ENCODE measurements at places on chromosomes 16 and 17.

GRCh38 chr17:29787995-29788394, 142.0 kb downstream of the SSH2 start:
- no peak for DNase-seq

DNA sequence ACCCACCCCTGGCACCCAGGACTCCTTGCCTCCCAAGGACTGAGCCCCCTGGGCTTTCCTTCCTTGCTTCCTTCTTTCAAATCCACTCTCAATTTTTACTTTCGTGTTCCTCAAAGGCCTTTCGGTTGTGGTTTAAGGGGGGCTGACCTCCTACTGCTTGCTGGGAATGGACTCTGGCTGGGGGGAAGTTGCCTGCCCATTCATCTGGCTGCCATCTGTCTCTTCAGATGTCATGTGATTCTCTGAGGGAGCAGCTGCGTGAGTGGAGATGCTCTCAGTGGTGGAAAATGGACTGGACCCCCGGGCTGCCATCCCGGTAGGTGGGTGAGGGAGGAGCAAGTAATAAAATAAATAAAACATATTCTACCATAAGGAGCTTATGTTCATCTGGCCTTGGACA, 93.8 kb upstream of the RPRML start:
- peak; percentile 47 for DNase-seq

DNA sequence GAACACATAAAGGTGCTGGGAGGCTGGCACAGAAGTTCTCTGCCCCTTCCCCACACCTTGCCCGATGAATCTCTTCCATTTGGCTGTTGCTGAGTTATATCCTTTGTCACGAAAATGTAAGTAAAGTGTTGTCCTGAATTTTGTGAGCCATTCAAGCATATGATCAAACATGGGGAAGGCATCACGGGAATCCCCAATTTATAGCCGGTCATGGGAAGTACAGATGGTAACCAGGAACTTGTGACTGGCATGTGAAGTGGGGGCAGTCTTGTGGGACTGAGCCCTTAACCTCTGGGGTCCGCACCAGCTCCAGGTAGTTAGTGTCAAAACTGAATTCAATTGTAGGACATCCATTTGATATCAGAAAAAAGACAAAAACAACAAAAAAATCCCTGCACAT, 13.2 kb downstream of the TOM1L2 start:
- no peak for DNase-seq

DNA sequence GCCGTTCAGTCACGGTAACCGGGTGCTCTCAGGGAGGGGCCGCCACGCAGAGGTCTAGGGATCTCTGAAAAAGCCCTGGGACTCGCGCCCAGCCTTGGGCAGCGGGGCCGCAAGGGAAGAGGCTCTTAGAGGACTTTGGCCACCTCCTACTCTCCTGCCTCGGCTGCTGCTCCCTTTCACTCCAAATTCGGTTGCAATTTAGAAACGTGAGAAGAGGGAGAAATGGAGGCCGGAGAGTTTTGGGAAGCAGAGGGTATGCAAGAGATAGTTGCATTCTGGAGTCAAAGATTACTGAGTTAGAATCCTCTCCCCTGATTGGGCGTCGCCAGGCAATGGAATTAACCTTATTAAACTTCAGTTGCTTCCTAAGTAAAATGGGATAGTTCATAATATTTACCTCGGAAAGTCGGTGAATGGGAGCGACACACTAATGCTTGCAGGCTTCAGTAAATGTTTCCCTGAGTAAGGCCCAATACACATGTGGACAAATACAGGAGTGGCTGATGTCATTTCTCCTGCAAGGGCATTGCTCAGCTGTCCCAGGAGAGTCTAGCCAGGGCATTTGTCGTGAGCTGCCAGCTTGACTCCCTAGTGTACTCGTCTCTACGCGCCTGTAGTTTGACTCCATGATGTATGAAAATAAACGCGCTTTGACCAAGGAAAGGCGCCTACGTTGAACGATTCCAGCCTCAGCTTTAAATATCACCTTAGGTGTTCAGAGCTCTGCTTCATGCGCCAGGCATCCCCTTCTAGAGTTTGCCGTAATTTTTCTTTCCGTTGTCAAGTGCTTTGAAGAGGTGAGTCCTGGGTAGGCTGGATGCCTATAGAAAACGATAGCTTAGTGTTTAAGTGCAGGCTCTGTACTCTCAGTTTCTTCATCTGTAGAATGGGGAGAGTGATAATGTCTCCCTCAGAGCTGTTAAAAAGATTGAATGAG, 667 bp downstream of the OGFOD1 start:
- DNase-seq = no peak

GRCh38 chr16:72404299-72404698, 232.3 kb upstream of the PMFBP1 start:
- no peak for DNase-seq

DNA sequence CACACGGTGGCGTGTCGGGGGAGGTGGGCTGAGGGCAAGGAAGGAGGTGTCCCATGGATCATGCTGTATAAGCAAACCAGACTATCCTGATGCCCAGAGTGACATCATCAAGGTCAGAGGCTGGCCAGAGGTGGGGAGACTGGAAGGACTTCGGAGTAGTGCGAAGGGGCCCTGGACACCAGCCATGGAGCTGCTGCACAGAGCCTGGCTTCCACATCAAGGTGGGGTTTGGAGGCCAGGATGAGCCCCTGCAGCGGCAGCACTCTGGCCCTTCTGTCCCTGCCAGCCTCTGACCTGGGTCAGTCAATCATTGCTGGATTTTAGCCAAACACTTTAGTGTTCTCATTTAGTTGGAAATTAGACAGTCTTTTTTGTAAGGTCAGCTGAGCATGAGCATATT, 34.8 kb downstream of the MED13 start:
- no peak for DNase-seq

DNA sequence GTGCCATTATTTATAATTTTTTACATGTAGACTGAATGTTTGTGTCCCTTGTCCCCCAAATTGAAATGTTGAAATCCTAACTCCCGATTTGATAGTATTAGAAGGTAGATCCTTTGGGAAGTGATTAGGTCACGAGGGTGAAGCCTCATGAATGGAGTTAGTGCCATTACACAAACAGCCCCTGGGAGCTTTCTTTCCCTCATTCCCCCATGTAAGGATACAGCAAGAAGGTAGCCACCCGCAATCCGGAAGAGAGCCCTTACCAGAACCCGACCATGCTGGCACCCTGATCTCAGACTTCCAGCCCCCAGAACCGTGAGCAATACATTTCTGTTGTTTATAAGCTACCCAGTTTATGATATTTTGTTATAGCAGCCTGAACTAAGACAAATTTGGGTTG, 143.2 kb downstream of the NPIPB5 start:
- DNase-seq = no peak

- DNase-seq = no peak
Observed at GRCh38 chr16:56897026-56897799, 32.2 kb downstream of the SLC12A3 start.

- DNase-seq = no peak
Observed at GRCh38 chr17:40321961-40322357, 13.0 kb downstream of the RARA start.

Data from fibroblast of skin of left quadriceps (primary cell).